CD4-positive, alpha-beta T cell treated with Interleukin-1 beta for 1 hour (primary cell): ENCODE measurements at places on chromosomes 7 and 10.

DNA sequence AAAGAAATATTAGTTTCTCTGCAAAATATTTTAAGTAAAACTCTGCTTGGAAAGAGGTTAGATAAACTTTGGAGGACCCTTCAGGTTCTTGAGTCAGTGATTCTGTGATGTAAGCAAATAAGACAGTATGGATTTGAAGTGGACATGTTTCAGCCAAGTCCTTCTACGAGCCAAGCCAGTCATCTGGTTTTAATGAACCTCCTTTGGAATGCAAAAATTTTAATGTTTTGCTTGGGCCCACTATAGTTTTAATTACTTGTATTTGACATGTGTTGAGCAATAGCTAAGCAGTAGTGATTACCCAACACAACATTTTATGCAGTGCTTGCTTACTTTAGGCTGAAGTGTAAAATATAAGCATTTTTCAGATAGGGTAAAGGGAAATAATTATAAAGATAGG, 296.3 kb upstream of the SEMA3D start:
- DNase-seq = no peak

DNA sequence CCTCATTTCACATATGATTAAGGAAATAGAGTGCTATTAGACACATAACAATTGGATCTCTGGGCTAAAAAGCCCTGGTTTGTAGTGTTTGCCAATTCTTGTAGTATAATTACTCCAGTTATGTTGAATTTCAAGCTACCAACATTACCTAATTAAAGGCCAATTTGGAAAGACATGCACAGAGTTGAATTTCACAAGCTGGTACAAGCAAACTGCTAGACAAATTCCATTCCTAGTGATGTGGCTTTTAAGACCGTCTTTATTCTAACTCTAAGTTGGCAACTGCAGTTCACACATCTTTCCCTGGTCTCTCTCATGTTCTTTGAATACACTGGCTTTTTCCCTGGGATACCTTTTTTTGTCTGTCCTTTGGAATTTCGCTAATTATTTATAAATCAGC, 384.1 kb upstream of the CNTNAP2 start:
- no peak for DNase-seq

DNA sequence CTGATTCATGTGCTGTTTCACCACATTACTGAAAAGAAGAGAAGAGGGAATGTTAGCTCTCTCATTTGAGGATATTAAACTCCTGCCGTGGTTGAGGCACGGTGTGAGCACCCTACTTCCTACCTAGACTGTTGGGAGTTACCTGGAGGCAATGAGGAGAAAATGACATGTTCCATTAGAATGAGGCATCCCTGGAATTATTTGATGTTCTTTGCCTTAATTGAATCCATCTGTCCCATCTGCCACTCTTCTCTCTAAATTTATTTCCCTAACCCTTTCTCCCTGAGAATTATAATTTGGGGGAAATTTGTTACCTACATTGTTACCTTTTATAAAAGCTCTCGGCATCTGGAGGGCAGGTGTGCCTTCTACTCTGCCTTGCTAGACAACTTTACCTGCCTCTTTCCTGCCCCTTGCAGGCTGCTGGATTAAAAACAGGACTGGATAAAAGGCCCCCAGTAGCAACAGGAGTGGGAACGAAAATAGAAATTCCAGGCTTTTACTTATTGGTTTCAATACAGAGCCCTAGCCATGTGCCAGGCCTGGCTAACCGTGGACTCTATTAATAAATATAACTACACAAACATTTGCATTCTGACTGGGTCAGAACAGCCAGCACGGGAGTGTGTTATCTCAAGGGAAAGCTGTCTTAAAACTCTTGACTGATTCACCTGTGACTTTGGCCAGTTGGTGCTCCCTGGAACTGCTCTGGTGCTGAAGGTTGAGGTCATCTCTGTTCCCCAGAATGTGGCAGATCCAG, 4.4 kb upstream of the ATXN7L1 start:
- no peak for DNase-seq

DNA sequence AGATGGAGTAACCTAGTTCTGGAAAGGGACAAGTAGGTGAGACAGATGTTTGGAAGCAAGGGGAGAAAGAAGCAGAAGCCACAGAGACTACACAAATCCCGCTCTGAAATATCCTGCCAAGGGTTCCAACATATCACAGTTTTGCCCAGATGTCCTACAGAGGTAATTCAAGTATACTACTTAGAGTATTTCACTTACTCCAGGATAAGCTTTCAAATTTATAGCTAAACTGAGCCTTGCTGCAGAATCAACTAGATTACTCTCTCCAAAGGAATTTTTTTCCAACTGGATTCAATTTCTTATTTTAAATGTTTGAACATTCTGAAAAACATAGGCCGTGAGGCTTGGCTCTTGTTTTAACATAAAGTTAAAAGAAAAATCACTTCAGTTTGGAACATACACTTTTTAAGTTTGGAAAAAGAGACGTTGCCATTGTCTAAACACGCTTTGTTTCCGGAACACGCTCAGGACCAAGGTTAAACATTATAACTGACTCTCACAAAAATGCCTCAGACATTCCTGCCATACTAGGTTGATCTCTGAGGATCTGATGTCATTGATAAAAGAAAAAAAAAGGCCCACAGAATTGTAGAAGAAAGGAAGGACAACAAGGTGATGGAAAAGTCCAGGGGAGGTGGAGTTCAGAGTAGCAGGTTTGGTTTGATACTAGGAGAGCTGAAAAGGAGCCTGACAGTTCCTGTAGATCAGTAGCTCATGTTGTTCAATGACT, 74.8 kb downstream of the FAM185A start:
- DNase-seq = no peak

GRCh38 chr7:11005202-11005601, 31.5 kb downstream of the PHF14 start:
- no peak for DNase-seq

- no peak for DNase-seq
Observed at GRCh38 chr10:63711867-63712716, 190.9 kb downstream of the REEP3 start.

DNA sequence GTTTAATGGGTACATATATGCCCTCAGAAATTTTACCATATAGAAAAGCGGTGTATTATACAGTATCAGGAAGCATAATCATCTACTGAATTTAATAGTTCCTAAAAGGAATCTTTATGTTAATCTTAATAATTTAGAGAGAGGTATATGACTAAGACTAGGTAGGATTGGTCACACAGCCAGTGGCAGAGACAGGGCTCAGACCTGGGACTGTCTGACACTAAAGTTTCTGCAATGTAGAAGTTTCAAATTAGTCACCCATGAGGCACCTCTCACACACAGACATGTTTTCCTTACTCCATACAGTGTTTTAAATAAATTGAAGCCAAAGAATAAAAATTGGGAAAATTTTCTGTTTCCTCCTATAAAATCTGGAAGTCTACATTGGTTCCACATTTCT, 72.8 kb upstream of the ADRA2A start:
- DNase-seq = no peak

- DNase-seq = no peak
Observed at GRCh38 chr10:65827359-65827758, 1098.5 kb upstream of the LRRTM3 start.

- DNase-seq = no peak
Observed at GRCh38 chr10:114624951-114625780, 32.9 kb downstream of the ABLIM1 start.

DNA sequence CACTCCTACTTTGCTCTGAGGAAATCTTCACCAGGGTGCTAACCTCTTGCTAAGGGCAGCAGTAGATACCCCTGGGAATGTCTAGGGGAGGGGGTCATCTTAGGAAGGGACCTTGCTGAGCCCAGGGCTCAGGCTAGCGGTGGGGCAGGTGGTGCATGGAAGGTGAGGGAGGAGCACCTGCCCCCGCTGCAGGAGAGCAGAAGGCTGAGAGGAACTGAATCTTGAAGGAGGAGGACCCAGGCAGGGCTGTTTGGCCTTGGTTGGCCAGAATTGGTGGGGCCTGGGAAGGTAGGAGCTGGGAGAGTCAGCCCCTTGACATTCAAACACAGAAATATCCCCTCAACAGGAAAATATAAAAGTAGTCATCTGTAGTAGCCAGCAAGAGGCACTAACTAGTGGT, 7.0 kb downstream of the CALHM3 start:
- no peak for DNase-seq

DNA sequence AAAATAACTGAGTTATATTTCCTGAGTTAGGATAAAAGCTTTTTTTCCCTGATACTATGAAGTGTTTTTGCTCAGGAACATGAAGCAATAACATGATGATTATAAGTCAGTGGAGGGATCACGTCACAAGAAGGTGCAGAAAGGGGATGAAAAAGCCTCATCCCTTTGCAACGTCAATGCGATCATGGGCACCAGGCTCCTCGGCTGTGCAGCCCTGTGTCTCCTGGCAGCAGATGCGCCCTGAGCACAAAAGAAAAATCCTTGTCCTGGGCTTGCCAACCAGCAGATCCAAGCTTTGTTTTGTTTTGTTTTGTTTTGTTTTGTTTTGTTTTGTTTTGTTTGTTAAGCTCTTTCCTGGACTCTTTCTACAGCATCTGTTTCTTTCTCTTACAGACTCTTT, 103.5 kb upstream of the PRSS1 start:
- no peak for DNase-seq

DNA sequence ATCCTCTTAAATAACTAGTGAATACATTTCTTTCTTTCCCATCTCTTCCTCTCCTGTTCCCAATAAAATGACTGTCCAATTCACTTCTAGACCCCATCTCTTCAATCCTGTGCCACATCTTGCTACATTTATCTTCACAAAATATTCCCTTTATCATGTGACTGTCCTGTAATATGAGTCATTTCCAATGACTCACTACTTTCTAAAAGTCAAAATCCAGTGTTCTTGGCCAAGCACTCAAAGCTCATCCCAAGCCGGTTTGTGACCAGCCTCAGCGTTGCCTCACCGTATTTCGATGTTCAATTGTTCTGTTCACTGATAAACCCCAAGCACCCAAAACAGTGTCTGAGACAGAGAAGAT, 104.7 kb downstream of the PARD3 start:
- no peak for DNase-seq

- DNase-seq = no peak
Observed at GRCh38 chr10:86113501-86113900, 253.1 kb downstream of the GRID1 start.

DNA sequence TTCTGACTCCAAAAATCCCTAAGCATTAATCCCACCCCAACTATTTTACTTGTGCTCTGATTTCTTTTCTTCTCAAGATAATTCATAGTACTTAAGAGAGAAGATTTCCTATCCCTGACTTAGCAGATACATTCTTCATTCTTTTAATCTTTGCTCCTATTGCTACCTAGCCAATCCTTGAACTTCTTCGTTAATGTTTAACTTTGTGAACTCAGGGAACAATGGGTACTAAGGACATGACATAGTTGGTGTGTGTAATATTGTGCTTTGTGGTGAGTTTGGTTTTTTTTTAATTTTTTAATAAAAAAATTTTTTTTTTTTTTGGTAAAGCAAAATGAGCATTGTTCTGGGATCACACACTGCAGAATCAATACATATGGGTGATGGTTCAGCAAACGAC, 166.2 kb downstream of the CHCHD3 start:
- DNase-seq = no peak

- DNase-seq = no peak
Observed at GRCh38 chr7:604884-605531, 85.4 kb upstream of the PDGFA start.

GRCh38 chr10:75492173-75492925, 60.9 kb downstream of the LRMDA start:
- DNase-seq = no peak

- DNase-seq = no peak
Observed at GRCh38 chr10:71478173-71478572, 81.5 kb downstream of the CDH23 start.

DNA sequence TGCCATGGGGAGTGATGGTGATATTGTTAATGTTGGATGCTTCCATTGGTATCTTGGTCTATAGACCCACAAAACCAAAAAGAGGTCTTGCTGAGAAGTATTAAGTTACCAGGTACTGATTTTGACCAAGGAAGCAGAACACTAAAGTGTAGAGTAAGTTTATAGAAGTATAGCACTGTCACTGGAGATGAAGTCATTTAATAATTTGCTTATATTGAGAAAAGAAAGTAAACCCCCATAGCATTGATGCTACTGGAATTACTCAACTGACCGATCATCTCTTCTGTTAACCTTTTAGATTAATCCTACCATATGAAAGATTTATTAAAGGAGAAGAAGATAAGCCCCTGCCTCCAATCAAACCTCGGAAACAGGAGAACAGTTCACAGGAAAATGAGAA, 183.2 kb downstream of the RTKN2 start:
- DNase-seq = no peak

DNA sequence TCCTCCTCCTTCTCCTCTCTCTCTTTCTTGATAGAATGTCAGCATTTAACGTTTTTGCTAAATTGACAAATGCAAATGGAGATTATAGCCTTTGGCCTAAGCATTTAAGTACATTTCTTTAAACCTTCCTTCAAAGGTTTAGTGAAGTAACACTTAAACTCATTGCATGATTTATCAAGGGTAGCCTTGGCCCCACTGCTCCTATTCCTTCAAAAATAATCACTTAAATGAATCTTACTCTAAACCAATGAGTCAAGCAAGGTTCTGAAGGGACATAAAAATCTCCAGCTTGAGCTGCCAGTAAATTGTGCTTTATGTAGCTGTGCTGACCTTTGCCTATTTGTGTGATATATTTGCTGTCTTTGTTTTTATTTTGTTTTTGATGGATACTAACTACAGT, 358.5 kb upstream of the AKR1E2 start:
- DNase-seq = no peak

- no peak for DNase-seq
Observed at GRCh38 chr10:132206806-132207535, 20.2 kb downstream of the DPYSL4 start.

DNA sequence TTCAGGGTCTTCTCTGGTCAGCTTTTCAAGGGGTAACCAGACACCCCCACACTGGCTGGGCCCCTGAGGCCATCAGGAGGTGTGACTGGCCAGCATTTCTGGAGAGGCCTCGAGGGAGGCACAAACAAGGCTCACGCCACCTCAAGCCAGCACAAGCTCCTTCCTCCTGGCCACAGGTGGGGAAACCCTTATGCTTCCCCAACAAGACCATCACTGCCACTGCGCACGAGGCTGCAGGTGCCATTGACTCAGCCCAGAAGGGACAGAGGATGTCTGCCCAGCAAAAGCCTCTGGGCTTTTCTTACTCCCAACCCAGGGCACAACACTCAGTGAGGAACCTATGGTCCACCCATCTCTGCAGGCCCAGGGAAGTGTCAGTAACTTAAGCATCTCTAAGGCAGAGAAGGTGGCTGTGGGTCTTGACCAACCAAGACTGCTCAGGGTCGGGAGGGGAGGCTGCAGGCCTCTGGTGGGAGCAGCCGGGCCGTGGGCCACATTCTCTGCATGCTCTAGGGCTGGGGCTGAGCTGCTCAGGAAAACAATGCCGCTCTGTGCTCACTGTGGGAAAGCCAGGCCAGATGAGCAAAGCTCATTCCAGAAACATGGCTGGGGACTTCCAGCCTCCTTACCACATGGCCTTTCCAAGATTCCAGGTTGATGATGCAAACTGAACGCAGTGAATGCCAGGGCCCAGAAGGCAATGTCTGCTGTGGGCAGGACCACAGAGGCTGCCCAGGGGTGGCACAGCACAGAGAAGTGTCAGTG, 24.2 kb upstream of the RASSF4 start:
- DNase-seq = no peak

DNA sequence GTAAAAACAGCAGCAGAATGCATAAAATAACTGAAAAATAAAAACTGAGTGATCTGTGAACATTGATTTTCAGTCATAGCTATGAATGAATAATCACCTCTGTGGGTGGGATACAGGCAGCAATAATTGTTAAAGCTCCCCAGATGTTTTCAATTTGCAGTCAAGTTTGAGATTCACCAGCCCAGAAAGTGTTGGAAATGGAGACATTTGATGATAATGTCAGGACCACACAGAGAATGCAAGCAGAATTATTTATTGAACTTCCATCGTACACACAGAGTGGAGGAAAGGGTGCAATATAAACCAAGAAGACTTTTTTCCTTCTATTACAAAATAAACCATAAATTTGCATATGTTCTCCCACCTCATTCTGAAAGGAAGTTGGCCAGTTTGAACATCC, 601.7 kb downstream of the ANKRD7 start:
- no peak for DNase-seq
